Posterior vena cava (tissue), 2 donors: ENCODE measurements at places on chromosomes 2 and 18. TPM values are rescaled to one million over a fixed set of nuclear protein-coding genes. Genes with fewer than 3 reads are reported as not detected.

- DNase-seq = no peak
Measured at GRCh38 chr18:79940126-79940813, 11.2 kb downstream of the SLC66A2 start.

- DNase-seq = no peak
Measured at GRCh38 chr2:160229591-160229990, 29.5 kb upstream of the ITGB6 start.

The FABP1 gene
- total RNA-seq = not detected

The CRYGC gene
- total RNA-seq = not detected

The ALK gene
- total RNA-seq = not detected

The YPEL5 gene
- total RNA-seq = 95.7 TPM

DNA sequence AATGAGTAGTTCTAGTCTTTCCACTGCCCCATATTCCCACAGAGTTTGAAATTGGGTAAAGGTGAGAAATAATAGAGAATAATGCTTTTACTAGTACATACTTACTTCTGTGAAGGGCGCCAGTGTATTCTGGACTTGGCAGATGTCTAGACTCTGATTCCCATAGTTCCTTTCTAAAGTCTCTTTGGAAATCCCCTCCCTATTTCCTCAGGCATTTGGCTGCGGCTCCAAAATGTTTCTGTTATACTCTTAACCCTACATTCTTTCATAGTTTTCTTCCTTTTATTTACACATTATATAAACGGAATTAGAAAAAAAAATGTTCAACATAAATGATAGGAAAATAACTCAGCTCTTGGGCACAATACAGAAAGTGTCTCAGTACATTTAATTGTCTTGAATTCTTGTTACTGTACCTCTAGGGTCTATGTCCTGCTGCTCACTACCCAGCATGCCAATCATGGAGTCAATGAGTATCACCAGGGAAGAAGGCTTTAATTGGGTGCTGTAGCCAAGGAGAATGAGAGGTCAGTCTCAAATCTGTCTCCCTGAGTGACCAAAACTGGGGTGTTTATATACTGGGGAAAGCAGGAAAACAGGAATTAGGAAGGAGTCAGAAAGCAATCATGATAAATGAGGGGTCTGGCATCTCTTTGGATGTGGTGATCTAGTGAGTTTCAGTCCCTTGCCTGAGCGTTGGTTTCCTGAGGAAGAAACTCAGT, 147.8 kb upstream of the MMADHC start:
- DNase-seq = no peak

DNA sequence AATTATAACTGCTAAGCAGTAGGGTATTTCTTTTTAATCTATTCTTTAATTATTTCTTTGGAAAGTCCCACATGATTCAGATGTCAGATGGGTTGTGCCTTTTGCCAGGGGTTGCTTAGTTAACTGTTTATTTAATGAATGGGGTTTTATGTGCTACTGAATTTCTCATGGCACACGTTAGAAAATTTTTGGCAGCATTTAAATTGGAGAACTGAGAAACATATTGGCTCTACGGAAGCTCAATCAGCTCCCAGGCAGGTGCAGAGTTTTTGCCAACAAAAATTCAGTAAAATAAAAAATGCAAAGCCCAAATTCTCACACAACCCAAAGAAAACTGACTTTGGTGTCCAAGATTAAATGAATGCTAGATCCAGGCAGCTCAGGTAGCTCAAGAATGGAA, 467.2 kb downstream of the NRXN1 start:
- no peak for DNase-seq

DNA sequence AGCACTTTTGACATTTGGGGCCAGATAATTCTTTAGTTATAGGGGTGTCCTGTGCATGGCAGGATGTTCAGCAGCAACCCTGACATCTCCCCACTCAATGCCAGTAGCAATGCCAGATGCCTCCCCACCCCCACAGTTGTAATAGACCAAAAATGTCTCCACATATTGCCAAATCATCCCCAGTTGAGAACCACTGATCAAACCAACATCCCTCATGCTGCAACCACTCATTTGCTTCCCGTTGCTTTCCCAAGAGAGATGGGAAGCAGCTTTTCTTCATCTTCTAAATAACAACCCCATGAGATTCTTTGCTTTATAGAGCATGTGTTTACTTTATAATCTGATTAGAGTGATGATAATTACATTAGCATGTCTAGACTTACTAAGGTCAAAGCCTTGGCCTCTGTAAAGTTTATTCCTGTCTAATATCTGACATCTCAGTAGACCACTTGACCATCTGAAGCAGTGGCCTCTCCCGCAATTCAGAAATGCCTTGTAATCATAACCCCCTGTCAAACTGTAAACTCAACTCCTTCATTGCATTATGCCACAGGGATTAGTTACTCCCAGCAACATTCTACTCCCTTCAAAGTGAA, 28.7 kb upstream of the C1D start:
- DNase-seq = no peak

GRCh38 chr2:171166328-171166983, 5.8 kb upstream of the TLK1 start:
- no peak for DNase-seq

The DPY30 gene
- 45.5 TPM for total RNA-seq

The DUSP11 gene
- 17.3 TPM for total RNA-seq

- no peak for DNase-seq
Measured at GRCh38 chr2:23137166-23137565, 247.8 kb upstream of the KLHL29 start.

DNA sequence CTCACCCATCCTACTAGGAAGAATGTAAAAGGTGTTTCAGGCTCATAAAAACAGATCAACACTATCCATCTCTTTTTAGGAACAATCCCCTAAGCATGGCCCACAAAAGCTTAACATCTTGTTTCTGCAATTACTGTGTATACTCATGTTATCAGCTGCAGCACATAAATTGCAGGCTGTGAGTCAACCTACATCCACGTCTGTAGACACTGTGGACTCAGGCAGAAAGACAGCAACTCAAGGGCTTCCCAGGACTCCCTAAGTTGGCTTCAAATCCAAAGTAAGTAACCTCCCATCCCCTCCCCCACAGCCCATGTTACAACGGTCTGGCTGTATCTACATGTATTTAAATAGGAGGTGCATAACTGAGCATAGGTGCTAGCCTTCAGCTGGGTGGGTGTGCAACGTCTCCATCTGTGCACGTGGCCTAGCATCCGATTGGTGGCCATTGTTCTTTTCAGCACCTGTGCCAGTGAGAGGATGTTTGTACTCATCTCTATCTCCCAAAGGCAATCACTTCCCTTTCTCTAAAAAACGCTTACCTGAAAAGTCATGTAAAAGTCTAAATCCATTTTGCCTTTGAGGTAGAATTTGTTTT, 30.1 kb downstream of the UXS1 start:
- DNase-seq = no peak

The TEX44 gene
- total RNA-seq = not detected

DNA sequence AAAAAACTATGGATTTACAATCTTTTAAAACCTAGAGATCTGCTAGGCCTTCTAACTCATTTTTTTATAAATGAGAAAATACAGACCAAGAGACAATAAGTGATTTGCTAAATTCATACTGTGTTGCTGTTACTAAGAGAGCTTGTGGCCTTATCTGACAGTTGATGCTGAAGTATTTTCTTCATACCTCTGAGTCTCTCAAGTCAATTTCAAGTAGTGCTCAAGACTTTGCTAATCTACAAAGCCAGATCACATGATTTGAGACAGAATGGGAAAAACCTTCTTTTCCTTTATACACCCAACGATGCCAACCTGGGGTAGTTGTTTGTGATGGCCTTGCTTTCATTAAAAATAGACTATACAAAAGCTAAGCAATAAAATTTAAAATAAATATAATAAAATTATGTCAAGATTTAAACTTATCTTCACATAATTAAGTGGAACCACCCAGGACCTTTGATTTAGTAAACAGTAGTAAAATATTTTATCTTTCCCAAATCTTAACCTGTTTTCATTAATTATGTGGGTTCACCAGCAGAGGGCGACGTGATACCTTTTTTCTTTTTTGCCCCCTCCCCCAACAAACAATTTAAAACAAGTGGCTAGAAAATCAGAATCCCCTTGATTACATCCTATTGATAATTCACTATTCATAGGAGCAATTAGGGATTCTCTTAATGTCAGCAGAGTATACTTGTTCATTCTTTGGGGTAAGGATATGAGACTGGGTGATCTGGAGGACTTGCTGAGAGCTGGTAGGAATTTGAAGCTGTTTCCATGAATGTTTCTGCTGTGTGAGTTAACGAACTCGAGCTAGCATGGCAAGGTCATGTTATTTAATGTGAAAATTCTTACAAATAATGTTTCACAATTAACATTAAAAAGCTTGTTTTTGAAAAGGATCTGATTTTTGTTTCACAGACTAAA, 49.6 kb upstream of the SLC5A7 start:
- no peak for DNase-seq

- DNase-seq = peak; percentile 80
Measured at GRCh38 chr2:240820607-240821428, 799 bp upstream of the KIF1A start.

DNA sequence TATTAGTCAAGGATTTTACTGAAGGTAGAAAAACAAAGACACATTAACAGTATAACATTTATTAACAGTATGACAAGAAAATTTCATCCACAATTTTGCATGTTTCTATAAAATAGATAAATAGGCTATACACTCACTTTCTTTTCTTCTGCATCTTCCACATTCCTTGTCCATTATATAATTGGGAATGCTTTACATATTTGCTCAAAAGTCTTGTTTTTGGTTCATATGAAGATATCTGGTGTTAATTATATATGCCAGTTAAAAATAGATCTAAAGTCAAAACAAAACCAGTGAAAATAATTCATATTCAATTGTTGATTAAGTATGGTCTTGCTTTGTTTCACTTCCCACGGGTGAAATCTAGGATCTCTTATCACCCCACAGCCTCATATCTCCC, 53.4 kb downstream of the SERPINB7 start:
- DNase-seq = no peak

GRCh38 chr2:100647709-100648108, 84.9 kb downstream of the PDCL3 start:
- no peak for DNase-seq

DNA sequence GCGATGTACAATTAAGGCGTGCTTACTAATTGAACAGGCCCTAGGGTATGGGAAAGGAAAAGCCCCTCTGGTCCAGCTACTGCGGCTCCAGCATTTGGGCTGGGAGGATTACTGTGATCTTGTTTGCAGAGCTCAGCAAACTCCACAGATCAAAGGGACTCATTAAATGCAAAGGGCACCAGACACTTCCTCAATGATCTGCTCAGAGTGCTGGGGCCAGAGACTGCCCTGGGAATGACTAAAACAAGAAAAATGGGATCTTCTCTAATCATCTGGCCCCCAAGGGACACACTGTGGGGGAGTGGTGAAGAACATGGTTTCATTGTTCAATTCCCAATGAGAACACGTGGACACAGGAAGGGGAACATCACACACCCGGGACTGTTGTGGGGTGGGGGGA, 85.0 kb downstream of the MARCHF4 start:
- DNase-seq = no peak

DNA sequence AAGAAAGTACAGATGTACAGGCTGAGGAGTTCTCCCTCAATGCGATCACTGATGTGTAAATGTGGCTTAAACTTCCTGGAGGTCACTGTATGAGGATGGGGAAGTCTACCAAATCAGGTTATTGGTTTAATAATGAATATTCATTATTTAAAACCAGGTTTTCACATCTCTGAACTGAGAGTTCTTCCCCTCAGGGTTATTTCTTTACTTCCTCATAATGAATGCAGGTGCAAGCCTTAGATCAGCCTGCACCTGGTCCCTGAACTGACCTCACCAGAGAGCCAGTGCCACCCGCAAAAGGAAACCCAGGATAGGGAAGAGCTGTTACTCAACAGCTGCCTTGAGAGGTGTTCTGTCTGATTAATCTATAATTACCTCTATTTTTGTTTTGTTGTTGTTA, 369.0 kb downstream of the EPHA4 start:
- no peak for DNase-seq

The SERPINB7 gene
- total RNA-seq = not detected

- no peak for DNase-seq
Measured at GRCh38 chr2:188406414-188406813, 114.7 kb downstream of the GULP1 start.

The CRYGB gene
- not detected for total RNA-seq

DNA sequence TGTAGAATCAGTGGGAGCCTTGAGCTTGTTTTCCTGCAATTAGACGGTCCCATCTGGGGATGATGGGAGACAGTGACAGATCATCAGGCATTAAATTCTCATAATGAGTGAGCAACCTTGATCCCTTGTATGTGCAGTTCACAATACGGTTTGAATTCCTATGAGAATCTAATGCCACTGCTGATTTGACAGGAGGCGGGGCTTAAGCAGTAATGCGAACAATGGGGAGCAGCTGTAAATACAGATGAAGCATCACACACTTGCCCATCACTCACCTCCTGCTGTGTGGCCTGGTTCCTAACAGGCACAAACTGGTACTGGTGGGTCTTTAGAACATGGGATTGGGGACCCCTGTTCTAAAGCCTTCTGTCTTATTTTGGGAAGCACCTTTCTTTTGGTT, 17.9 kb upstream of the NYAP2 start:
- DNase-seq = no peak
